AG08395 (cell line): ENCODE measurements at places on chromosomes 2 and 18.

DNA sequence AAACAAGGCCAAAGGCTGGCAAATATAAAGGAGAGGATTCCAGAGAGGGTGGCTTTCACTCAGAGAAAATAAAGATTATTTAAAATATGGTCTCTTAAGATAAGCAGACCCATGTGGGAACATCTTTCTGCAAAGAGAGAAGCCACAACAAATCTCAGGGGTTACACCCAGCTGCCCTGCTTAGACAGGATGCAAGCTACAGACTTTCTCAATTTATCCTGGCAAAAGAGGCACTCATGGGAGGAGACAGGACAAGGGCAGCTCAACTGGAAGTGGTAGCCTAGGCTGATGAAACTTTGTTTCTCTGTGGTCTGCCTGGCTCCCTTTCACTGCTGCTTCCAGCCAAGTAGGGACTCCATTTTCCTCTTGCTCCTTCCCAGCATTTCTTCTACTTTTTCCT, 25.9 kb upstream of the SULT1C4 start:
- DNase-seq: peak; percentile 30

DNA sequence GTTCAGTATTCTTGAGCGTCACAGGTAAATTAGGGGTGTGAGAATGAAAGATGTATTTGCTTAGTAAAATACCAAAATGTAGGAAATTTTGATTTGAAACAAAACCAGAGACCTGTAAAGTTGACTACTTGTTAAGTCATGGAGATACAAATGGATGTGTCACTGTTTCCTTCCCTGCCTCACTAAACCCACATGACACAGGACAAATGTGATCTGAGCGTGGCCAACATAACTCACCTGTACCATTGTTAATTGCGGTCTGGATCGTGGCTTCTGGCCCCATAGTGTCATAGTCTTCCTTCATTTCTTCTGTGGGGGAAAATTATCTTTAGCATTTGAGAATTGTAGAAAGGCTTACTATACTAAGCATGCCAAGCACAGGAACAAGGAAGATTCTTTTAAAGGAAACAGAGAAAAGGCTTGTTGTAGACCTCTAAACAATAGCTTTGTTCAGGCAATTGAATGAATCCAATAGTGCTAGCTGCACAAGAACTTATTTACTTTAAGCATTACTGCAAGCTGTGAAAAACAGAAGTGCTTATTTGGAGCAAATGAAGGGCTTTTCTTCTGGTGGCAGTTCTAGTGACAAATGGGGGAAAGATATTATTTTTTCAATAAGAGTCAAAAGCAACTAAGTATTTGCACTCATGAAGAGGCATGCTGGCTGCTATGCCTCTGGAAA, 95.2 kb downstream of the ZEB2 start:
- DNase-seq: no peak

GRCh38 chr2:218032336-218033171, 29.8 kb upstream of the TNS1 start:
- no peak for DNase-seq

DNA sequence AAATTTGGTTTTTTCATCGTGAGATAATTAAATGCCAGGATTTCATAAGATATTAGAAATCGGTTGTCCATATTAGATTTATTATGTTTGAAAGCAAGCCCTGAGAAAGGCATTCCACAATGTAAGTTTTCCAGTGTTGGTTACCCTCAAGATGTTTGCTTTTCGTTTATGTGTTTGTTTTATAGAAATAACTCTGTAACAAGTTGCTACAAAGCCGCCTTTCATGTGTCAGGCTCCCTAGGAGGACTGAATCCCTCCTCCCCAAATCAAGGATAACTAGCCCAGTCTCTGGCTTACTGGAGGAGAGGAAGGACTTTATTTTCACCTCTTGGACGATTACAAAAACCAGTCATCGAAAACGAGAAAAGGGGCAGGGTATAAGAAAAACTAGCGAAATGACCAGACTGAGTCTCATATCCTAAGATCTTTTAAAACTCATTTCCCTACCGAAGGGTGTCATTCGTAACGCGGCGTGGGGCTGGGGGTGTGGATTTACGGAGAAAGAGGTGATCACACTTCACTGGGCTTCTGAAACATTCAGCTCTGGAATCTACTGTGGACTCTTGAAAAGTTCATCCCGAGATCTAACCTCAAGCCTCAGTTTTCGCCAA, 1.0 kb upstream of the PEX13 start:
- peak; percentile 3 for DNase-seq

DNA sequence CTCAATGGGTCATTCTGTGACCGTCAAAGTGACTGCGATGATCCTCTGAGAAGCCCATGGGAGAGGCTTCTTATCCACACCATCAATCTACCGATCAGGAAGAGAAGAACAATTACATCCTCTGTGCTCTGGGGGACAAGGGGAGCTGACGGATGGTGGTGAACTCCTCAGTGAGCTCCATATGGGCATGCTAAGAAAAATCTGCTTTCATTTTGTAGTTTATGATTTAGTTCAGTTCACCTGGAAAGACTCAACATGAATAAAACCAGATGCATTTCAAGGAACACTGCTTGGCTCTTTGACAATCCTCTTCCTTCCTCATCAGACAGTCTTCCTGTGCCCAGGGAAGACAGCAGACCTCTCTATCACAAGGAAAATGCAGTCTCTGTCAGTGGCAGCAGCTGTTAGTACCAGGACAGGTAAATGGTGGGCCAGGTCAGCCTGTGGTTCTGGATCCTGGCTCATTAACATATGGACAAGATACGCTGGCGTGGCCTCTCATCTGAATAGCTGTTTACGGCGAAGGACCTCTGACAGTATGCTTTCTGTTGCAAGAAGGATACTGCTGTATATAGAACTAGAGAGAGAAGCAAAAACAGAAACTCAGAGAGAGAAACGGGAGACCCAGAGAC, 176.9 kb downstream of the BCL2 start:
- no peak for DNase-seq

- no peak for DNase-seq
Observed at GRCh38 chr2:231886071-231886681, 40.0 kb downstream of the NPPC start.

DNA sequence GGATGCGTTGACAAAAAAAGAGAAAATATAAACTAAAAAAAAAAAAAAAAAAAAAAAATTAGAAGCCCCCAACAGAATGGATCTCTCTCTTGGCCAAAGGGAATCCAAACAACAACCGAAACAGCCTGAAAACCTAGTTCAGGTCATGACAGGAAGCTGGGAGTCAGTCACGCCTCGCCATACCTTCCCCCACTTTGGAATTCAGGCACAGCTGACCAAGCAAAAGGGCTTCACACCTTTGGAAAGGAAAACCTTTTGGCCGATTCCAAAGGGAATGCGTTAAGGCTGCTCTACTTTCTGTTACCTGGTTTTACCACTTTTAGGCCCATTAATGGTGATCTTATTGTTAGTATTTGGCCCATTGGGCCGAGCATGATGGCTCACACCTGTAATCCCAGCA, 17.9 kb upstream of the RMC1 start:
- DNase-seq: no peak

DNA sequence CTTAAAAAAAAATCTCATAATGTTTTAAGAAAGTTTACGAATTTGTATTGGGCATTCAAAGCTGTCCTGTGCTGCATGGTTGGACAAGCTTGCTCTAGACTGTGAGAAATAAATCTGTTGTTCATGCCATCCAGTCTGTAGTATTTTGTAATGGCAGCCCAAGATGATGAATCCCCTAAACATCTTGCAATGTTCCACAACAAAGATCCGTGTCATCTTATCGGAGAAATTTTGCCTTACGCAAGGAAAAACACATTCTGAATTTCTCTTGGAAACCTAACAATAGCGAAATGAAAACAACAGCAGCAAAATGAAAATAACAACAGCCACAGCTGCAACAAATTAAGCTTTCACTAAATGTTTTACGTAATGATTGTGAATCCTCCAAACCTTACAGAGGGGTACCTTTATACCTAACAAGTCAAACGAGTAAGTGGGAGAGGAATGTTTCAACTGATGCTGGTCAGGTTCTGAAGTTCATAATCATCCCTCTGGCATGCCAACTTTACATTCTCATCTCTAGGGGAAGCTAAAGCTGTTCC, 76.1 kb upstream of the RNU4ATAC start:
- DNase-seq: peak; percentile 46

DNA sequence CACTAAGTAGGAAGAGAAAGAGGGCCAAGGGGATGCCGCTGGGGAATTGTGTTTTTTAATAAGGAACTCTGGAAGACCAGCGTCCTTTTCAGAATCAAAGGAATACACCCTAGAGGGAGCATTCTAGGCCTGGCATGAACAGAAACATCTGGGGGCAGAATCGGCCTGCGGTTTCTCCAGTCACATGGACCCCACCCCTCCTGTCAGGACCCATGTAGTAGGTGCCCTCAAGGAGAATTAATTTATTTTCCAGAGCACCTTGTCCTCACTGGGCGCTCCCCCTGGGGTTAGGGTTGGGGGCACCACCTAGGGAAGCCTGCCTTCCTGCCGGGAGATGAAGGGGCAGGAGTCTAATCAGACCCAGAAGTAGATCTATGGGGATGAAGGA, 44.2 kb downstream of the TMEM37 start:
- DNase-seq: no peak

DNA sequence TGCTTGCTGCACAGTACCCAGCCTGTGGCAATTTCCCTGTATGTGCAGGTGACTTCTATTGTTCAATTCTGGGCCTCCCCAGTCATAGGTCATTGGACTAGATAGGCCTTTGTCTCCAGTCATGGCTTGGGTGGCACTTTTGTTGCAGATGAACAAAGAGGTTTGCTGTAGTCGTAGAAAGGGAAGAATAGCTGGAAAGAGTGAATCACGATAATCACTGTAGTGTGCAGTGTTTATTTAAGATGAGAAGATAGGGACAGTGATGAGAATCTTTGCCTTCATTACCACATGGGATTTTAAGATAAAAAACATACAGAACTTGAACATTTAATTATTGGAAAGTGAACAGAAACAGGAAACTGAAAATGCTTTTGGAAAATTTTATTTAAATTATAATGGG, 156.1 kb upstream of the CYRIA start:
- DNase-seq: no peak

- no peak for DNase-seq
Observed at GRCh38 chr18:10727477-10727876, 201.7 kb downstream of the NAPG start.

- no peak for DNase-seq
Observed at GRCh38 chr2:213149294-213149875, 2.0 kb downstream of the IKZF2 start.
